ENCODE measurements at places on chromosomes 2 and 18. TPM values are rescaled to one million over a fixed set of nuclear protein-coding genes. Genes with fewer than 3 reads are reported as not detected.
A peak's percentile ranks its signal among the peaks of the same experiment; 100 is the strongest.

DNA sequence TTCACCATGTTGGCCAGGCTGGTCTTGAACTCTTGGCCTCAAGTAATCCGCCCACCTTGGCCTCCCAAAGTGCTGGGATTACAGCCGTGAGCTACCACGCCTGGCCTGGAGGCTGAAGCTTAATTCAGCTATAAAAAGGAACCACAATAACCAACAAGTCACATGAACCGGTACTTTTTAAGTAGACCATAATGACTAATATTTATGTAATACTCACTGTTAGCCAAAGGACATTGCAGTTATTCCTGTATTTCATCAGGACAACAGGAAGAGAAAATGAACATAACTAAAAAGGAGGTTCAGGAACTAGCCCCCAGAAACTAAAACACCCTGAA lies 49.0 kb upstream of the TMEM87B start:
- no peak for DNase-seq

- no peak for DNase-seq
Measured at GRCh38 chr18:2985628-2986027, 27.3 kb downstream of the LPIN2 start.

GRCh38 chr2:196316050-196316430 lies 144.7 kb upstream of the STK17B start:
- DNase-seq = no peak

DNA sequence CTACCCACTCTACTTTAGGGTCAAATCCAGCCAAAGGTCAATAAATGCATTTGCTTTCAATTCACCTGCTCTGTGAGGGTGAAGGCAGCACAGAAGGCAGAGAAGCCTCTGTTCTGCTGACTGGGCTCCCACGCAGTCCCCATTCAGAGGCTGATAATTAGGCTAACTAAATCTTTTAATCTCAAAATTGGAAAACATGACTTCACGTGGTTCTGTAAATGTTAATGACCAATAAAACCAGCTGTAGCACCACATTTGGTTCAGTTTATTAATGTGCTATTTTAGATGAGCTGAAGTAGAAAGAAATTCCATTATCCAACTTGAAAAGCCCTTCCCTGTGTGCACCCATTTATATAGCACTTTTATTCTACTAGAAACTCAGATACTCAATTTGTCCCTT lies 310.6 kb downstream of the C1D start:
- DNase-seq = no peak

- DNase-seq = no peak
Measured at GRCh38 chr18:73944715-73945114, 202.9 kb downstream of the FBXO15 start.

DNA sequence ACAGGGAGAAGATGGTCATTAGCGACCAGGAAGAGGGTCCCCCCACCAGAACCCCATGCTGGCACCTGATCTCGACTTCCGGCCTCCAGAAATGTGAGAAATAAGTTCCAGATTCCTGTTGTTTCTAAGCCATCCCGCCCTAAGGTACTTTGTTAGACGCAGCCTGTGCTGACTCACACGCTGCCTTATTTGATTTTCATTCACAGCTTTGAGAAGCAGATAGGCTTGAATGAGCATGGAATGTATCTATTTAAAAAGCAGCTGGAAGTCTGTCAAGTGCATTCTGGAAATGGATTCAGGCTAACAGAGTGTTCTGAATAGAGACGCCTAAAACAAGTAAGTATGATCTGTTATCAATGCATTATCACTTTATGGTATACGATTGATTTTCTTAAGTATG lies 8.3 kb upstream of the IL1R2 start:
- DNase-seq = no peak

DNA sequence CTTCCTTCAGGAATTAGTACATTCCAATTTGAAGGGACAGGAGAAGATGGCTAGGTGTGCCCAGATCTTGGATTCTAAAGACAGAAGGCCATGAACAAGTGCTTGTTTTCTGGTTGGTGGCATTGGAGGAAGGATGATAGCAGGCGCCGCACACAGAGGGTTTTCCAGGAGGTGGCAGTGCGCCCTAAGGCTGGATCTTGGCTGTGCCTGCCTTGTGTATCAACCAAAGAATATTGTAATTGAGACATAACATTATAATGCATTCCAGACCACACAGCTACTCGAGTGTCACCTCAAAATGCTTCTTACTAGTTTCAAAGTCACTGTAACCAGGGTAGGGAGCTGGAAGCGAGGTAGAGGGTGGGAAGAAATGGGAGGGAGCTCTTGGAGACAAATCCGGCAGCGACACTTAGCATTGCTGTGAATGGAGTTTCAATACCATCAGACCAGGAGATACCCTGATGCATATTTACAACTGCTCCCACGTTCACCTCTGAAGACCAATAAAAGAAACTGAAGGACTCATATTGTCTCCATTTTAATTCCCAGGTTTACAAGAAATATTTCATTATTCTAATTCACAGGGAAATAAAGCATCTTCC lies 42.5 kb downstream of the CPO start:
- DNase-seq = peak; percentile 70

- DNase-seq = no peak
Measured at GRCh38 chr18:1302861-1303260, 398.2 kb downstream of the ADCYAP1 start.

- DNase-seq = no peak
Measured at GRCh38 chr2:179383975-179384374, 119.3 kb upstream of the SESTD1 start.

DNA sequence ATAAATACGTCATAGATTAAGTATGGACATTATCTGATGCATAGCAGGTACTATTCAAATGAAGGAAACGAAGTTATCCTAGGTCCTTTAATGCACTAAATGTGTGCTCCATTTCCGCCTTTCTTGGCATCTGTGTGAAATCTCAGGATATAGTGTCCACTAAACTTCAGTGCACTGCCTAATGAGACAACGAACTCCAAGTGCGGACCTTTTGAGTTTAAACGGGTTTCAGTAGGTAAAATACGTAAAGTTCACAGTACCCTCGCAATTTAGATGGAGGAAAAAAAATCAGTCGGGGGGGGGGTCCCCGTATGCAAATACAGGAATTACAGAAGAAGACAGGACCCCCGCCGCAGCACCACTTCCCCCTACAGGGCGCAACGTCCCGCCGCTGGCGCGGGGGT lies 729 bp upstream of the REL start:
- no peak for DNase-seq

GRCh38 chr18:62784338-62784965 lies 69.1 kb downstream of the PHLPP1 start:
- DNase-seq = no peak

DNA sequence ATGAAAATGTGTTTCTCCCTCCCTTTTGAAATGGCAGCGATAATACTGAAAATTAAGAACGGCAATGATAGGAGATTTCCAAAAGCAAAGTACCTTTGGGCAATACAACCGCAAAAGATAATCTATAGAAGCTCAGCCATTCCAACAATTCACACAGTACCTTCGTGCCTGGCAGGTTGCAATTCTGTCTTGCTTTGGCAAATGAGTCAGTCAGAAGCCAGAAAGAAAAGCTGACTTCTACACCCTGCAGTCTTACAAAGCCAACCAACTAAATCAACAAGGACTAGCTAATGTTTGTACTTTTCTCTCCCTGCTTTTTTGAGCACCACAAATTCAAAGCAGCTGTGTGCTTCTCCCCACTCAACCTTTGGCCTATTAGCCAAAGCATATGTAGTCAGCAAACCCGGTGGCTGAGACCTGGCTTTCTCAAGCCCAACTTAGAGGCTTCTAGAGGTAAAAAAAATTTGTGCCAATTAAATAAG lies 25.7 kb upstream of the ID2 start:
- no peak for DNase-seq

- no peak for DNase-seq
Measured at GRCh38 chr2:55013936-55014335, 36.3 kb downstream of the RTN4 start.

- no peak for DNase-seq
Measured at GRCh38 chr2:207633686-207634085, 8.5 kb upstream of the METTL21A start.

- DNase-seq = no peak
Measured at GRCh38 chr18:9661564-9661963, 46.5 kb upstream of the RAB31 start.

GRCh38 chr2:112818094-112818902 lies 18.3 kb downstream of the IL1B start:
- peak; percentile 82 for DNase-seq

GRCh38 chr18:79642626-79643025 lies 37.0 kb upstream of the CTDP1 start:
- DNase-seq = no peak

DNA sequence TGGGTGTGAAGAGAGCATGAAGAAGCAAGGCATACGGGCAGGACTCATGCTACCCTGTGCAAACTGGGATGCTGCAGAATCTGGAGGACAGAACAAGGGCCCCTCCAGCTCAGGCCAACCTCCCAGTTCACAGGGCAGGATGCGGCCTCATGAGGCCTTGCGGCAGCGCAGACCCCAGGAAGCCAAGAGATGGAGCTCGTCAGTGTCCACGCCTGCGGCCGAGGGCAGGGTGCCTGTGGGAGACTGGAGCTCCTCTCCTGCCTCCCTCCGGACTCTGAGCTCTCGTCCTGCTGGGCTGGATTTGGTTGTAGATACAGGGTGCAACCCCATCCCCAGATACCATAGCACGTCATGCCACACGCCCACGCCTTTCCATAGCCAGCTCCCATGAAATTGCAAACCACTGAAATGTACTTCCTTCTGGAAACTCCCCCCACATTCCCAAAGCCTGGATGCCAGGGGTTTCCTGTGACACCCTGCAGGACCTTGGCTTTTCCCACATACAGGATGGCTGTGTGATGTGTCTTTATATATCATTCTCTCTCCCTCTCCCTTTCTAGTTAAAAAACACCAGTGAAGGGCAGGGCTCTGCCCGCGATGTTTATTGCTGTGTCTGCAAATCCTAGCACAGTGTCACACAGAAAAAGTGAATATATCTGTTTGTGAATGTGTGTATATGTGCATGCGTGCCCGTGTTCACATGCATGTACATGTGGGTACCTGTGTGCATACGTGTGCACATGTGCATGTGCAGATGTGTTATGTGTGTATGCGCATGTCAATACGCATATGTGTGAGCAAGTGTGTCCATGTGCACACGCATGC lies 12.3 kb upstream of the SNTG2 start:
- no peak for DNase-seq

- DNase-seq = no peak
Measured at GRCh38 chr2:154709215-154709614, 10.7 kb downstream of the KCNJ3 start.

DNA sequence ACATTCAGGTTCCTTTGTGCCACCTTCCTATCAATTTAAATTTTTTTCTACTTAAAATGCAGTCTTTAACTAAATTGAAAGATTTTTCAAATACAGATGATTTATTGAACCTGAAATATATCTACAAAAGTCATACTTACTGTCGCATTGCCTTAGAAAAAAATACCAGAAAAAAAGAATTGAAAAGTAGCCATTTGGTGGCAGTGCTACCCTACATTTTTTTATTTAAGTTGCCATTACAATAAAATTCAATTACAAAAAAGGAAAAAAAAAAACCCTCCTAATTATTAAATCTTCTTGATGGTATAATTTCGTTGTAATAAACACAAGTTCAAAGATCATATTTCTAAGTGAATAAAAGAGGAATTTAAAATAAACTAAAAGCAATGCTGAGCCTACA lies 43.4 kb downstream of the DSC3 start:
- DNase-seq = no peak

DNA sequence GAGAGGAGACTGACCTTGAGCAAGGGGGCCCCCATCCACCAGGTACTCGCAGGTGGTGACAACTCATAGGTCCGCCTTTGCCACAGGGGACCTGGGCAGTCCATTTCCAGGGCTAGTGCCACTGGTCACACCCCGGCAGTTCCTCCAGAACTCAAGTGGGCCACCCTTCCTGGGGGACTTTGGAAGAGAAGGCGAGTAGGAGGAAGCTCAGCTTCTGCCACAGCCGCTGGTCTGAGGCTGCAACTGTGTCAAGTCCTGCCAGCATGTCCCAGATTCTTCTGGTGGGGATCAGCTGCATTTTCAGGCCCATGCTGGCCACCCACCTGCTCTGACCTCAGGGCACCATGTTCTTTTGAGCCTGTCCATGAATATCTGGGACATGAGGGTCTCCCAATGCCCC lies 423.9 kb upstream of the MYT1L start:
- DNase-seq = no peak

- DNase-seq = no peak
Measured at GRCh38 chr2:26438526-26438925, 36.8 kb downstream of the DRC1 start.

- DNase-seq = no peak
Measured at GRCh38 chr2:61995065-61995464, 89.6 kb downstream of the COMMD1 start.

- no peak for DNase-seq
Measured at GRCh38 chr2:37583867-37584266, 87.6 kb downstream of the CDC42EP3 start.

DNA sequence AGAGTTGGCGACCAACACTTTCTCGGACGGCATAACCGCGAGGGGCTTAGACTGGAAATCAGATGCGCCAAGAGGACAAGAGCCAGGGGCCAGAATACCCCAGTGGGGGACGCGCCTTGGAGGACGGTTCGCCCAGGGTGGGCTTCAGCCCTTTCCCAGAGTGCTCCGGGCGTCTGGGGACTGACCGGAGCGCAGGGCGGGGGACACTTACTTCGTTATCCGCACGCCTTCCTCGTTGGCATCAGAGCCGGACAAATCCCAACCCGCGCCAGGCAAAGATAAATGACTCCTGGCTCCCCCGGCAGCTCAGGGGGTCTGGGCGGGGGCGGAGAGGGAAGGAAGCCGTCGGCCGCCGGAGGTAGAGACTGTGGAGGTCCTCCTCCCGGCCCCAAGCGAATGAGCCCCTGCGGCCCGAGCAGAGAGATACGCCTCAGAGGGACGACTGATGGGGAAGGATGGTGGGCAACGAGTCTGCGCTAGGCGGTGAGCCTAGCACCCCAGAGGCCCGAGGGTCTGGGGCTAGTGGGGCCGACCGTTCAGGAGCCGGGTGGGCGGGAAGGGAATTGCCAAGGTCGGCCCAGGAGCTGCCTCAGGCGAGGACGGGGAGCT lies 4.7 kb upstream of the SATB2 start:
- no peak for DNase-seq

The LINC00305 gene
- not detected for total RNA-seq

The CPO gene
- total RNA-seq = 0.23 TPM

The ALK gene
- 0.20 TPM for total RNA-seq

The ATP6V1C2 gene
- 0.26 TPM for total RNA-seq

The DPP4 gene
- 28.1 TPM for total RNA-seq

The DOK6 gene
- total RNA-seq = 9.6 TPM

The TUBA3E gene
- total RNA-seq = not detected

The NCKAP5 gene
- 3.9 TPM for total RNA-seq

The GALNT13 gene
- 0.23 TPM for total RNA-seq

The ZNF892 gene
- total RNA-seq = 7.8 TPM

The HOXD4 gene
- 1.0 TPM for total RNA-seq

The GPAT2 gene
- 3.0 TPM for total RNA-seq

The PARD3B gene
- total RNA-seq = 28.0 TPM

The SCN7A gene
- 9.6 TPM for total RNA-seq

The NT5C1B gene
- not detected for total RNA-seq

The PLEK gene
- 9.4 TPM for total RNA-seq

The MYO7B gene
- 125 TPM for total RNA-seq
